NCI-H526 (cell line): ENCODE measurements at places on chromosomes 11 and 22.

- DNase-seq = no peak
Observed at GRCh38 chr11:82034527-82034926, 699.1 kb downstream of the FAM181B start.

DNA sequence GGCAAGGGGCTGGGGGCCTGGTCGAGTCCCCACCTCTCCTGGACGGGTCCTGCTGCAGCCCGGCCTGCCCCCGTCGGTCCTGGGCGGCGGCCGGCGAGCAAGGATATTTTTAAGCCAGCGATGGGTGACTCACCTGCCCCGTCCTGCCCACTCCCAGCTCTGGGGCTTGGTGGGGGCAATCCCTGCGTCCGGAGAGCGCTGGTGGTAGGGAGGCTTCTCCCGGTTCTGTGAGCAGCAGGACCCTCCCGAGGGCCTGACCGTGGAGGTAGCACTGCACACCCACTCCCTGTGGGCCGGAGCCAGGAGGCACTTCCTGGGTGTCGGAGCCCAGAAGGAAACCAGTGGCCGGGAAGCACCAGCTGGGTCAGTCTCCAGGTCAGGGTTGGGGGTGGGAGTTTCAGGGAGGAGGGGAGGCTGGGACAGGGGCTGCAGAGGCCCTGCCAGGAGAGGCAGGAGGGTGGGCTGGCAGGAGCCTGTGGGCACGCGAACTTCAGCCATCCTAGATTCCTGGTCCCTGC lies 467 bp downstream of the EPS8L2 start:
- DNase-seq = no peak

- DNase-seq = no peak
Observed at GRCh38 chr22:33747029-33747428, 173.2 kb downstream of the LARGE1 start.

DNA sequence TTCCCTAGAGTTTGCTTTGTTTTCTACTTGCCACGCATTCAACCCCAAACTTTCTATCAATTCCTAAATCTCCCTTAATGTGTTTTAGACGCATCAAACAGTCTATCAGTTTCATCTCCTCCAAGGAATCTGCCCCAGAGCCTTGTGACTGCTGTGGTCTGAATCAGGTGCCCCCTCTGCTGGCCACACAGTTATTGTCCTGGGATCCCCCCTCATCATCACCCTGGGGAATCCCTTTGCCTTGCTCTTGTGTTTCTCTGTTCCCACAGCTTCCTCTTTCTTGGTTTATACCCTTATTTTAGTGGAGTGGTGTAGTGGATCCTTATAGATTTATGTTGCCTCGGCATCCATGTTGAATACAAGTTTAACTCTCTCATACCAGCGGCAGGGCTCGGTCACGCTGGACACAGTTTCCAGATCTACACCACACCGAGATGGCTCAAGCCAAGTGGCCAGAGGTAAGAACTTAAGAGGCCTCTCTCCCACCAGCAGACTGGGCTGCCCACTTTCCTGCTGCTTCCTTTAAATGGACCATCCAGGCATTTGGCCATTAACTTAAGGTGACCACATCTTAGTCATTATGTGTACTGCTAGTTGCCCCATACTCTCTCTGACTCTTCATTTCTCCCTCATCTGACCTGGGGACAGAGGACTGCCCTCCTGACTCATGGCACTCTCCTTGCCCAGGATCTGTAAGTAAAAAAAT lies 8.2 kb downstream of the UPB1 start:
- DNase-seq = no peak

- DNase-seq = no peak
Observed at GRCh38 chr11:115151010-115151409, 353.2 kb downstream of the CADM1 start.

DNA sequence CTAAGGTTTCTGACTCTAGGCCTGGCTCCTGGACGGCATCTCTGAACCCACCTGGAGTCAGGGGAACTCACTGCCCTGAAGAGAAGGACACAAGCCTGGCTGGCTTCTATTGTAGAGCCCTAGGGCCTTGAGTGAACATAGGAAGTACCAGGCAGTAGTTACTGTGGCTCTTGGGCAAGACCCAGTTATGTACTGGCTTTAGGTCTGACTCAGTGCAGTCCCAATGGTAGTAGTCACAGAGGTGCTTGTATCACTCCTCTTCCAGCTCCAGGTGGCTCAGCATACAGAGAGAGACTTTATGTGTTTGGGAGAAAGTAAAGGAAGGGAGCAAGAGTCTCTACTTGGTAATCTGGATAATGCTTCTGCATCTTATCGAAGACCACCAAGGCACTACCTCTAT lies 13.9 kb upstream of the PAK1 start:
- no peak for DNase-seq

DNA sequence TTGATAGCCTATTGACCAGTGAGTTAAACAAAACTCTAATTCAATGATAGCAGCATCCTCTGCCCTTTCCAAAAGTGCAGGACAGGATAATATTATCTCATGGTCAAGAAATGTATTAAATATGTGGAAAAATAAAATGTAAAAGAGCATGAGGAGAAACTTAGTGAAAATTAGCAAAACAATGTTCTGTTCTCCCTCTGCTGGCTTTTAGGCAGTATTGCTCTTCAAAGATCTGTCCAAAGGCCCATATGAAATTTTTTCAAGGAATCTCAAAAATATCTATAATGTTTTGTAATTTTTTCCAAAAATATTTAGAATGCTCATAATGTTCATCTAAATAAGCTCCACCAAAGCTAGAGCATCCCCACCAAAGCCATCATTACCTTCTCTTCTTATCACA lies 8.3 kb upstream of the ARL14EP start:
- no peak for DNase-seq

- DNase-seq = no peak
Observed at GRCh38 chr22:20625270-20625669, 117.9 kb downstream of the MED15 start.

- peak; percentile 82 for DNase-seq
Observed at GRCh38 chr11:1548221-1549070, 23.6 kb downstream of the DUSP8 start.

- no peak for DNase-seq
Observed at GRCh38 chr11:106156290-106156937, 79.0 kb downstream of the AASDHPPT start.

GRCh38 chr11:7320306-7320705 lies 68.6 kb downstream of the SYT9 start:
- DNase-seq = no peak

DNA sequence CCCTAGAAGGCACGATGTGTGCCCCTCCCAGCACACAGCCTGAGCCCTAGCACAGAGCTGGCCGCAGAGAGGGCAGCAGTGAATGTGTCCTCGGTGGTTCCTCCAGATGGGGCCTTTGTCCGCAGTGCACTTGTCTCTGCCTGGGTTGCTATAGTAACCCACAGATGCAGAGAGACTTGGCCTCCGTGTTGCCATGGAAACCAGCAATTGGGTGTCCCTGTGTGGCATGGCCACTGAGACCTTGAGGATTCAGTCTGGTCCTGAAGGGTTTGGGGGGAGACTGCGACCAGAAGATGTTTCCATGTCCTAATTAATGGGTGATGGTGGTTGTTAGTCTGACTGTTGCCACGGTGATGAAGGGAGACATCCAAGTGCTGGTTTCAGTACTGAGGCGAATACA lies 42.6 kb upstream of the TUB start:
- no peak for DNase-seq

- DNase-seq = no peak
Observed at GRCh38 chr22:42915980-42916765, 59.1 kb upstream of the ARFGAP3 start.
